Ecto neural progenitor cell (in vitro differentiated cells): ENCODE measurements at places on chromosomes 2 and 18.

GRCh38 chr2:134836986-134837385, 1.4 kb upstream of the ACMSD start:
- no peak for DNase-seq

GRCh38 chr2:142819411-142819810, 58.1 kb upstream of the KYNU start:
- no peak for DNase-seq

DNA sequence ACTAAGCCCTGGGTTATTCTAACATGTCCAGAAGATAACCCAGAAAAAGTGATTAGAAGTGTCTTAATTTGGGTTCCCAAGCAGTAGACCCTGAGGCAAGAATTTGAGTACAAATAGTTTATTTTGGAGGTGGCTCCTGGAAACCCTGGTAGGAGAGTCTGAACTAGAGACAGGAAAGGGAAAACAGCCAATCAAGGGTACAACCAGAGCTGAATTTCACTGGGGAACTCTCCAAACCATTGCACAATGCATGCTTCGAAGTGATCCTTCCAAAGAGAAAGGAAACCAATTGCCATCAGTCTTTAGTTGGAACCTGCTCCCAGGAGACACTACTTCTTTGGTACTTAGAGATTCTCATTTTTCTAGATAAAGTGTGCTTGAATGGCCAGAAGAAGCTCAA, 361.5 kb downstream of the MBD2 start:
- DNase-seq, result no peak

DNA sequence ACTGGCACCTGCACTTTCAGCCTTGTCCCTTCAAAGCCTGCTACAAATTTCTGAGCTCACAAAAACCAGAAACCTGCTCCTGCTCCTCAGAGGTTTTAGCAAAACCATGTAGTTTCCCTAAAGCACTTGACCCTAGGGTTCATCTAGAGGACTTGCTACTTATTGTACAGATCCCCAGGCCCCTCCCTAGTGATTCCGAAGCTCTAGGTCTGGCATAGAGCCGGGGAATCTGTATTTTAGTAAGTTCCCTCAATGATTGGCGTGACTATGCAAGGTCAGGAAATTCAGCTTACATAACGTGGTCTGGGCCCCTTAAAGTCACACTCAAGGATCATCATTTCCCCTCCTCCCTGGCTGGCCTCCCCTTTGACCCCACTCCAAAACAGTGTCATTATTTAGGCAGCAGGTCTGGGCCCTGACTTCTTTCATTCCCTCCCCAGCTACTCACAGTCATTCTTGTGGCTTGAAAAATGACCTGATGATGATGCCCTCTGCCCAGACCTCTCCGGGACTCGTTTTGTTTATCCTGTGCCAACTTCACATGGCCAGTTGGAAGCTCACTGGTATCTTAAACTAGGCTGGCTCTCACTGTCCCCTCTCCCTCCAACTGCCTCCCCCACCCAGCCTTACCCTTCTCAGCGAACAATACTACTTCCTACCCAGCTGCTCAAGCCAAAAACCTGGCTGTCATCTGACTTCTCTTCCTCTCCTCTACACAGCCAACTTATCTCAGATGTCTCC, 36.0 kb downstream of the WDFY1 start:
- DNase-seq, result no peak

- no peak for DNase-seq
Observed at GRCh38 chr2:85490861-85491755, 47.9 kb upstream of the MAT2A start.

DNA sequence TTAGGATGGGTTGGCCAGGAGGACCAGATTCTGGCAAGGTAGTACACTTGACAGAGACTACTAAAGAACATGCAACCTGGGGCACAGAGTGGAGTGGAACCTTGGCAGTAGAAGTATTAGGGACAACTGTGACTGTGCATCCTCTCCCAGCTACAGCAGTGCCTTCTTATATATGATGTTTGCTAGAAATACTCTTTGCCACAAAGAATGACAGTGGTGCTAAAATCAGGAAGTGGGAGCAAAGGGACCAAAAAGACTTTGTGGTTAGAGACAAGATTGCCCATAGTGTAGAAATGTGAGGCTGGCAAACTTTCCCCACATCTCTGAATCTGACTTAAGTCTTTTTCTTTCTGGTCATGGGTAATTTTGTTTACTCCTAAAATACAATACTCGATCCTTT, 9.4 kb upstream of the SLC38A11 start:
- DNase-seq, result no peak

DNA sequence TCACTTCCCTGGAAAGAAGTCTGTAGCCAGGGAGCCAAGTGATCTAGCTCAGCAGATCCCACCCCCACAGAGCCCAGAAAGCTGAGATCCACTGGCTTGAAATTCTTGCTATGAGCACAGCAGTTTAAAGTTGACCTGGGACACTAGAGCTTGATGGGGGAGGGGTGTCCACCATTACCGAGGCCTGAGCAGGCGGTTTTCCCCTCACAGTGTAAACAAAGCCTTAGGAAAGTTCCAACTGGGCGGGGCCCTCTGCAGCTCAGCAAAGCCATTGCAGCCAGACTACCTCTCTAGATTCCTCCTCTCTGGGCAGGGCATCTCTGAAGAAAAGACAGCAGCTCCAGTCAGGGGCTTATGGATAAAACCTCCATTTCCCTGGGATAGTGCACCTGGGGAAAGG, 887.2 kb upstream of the LRATD1 start:
- DNase-seq, result peak; percentile 54

GRCh38 chr18:36798738-36799473, 29.9 kb downstream of the TPGS2 start:
- no peak for DNase-seq

GRCh38 chr2:169110419-169110818, 41.1 kb downstream of the DHRS9 start:
- DNase-seq, result no peak
